ENCODE measurements at places on chromosomes 1 and 21.

- no peak for DNase-seq
These were observed 49.3 kb upstream of the TARBP1 start for GRCh38 chr1:234528074-234528865.

DNA sequence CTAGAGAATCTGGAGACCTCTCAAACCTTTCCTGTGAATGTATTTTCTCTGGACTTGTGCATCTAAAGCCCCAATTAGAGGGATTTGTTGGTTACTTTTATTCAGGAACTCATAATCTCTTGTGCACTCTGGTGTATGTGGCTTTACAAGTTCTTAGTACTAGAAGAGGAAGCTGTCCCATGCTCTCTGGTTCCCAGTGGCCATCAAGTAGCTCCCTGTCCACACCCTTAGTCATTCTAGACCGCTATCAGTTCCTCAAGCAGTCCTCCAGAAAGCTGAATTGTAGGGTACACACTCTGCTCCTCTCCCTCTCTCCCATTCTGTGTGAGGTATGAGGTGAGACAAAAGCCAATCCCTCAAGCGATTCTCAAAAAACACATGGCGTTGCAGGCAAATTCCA, 470.3 kb downstream of the PTPRC start:
- no peak for DNase-seq

GRCh38 chr1:212649020-212649419, 40.5 kb downstream of the ATF3 start:
- DNase-seq = no peak

DNA sequence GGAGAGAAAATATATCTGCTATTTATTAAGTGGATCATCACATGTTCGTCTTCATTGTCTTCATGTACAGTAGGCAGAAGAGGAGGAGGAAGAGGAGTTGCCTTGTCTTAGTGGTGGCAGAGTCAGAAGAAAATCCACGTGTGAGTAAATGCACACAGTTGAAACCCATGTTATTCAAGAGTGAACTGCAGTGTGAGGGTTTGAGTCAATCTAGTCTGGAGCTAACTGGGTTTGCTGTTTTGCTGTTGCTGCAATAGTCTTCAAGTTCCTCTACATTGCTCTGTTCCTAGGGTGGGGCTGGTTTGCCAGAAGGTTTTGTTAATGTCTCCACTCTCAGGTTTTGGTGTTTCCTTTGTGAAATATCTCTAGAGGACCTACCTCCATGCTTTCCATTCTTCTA, 3.1 kb upstream of the CD1A start:
- DNase-seq = no peak

GRCh38 chr1:201990427-201990826, 8.0 kb downstream of the RNPEP start:
- no peak for DNase-seq

DNA sequence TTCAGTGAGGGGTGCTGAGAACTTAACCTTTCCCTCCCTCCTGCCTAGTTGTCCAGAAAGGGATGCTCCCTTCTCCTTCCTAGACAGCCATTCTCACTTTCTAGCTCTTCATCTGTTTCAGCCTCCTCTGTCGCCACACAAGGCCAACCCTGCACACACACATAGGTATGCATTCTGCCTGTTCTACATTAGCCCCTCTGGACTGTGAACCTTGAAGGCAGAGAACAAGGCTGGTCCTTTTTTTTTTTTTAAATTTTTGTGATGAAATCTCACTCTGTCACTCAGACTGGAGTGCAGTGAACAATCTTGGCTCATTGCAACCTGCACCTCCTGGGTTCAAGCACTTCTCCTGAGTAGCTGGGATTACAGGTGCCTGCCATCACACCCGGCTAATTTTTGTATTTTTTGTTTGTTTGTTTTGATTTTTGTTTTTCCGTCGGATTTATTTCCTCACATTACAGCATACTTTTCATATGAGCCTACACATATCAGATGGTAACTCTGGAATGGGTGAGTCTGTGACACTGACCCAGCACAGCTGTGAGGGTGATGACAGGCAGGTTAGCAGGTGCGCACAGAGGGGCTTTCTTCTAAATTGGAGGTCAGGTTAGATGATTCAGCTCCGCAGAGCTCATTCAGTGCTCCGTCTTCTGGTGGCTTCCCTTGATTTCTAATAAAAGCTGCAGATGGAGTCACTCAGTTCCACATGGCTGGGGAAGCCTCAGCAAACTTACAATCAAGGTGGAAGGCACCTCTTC, 4.9 kb upstream of the AKR1A1 start:
- no peak for DNase-seq

DNA sequence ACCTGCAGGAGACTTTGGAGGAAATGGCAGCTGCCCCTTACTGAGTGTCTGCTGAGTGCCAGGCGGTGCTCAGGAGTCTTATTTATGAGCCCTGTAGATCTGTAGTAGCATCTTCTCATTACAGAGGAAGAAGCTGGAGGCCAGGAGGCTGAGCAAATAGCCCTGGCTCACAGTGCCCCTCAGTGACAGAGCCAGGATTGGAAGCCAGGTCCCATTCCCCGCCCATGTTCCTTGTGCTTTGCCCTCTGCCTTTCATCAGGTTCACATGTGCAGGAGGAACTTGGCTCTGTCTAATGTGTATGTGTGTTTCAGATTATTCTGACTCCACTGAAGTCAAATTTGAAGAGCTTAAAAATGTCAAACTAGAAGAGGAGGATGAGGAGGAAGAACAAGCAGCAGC, 21.2 kb downstream of the KDM4A start:
- no peak for DNase-seq

DNA sequence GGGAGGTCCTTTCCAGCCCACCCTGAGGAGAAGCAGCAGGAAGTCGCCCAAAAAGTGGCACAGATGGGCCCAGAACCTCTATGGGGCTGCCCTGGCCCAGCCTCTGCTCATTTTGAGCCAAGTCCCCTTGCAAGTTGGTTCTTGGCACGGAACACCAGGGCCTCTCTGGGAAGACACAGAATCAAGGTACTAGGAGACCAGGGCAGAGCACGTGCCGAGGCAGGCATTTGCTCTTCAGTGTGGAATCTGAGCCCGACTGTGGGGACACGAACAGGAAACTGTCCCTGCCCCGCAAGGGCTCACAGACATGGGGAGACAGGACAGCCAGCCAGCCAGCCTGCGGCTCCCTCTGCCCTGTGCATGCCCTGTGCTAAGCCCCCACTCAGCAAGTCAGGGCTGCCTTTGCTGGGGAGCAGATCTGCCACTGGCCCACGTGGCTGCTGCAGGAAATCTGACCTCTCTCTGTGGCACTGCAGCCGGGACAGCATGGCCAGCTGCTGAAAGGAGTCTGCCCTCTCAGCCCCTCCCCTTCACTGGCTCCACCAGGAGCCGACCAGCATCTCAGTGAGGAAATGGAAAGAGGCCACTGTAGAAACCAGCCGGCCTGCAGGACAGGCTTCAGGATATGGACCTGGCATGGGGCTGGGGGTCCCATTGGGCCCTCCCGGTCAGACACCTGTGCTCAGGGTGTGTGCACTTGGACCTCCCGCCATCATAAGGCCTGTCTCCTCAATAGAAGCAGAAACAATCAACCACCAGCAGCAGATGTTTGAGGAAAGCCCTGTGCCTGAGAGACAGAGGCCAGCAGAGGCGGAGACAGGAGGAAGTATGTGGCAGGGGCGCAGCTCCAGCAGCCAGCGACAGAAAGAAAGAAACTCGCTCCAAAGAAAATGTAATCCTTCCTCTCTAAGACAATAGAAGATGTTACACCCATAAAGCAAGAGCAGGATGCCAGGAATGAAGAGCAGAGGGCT, 3.7 kb downstream of the ARHGEF16 start:
- no peak for DNase-seq

DNA sequence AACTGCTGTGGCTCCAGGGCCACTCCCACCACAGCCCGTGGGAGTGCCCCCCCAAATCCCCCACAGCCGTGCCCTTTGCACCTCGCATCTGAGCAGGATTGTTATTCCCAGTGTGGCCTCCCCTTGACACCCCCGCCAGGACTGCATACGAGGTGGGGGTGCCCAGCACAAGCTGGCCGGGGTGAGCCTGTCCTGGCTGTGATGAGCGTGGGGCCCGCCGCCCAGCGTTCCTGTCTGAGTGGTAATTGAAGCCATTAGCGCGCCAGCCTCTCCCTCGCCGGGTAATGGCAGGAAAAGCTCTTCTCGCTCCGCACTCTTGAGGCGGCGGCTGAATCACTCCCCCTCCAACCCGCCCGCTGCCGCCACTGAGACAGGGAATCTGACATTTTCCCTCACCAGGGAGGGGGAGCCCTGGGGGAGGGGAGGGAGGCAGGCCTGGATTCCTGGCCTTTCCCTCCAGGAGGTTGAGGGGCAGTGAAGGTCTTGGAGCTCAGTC, 27.7 kb downstream of the PTPRF start:
- no peak for DNase-seq

DNA sequence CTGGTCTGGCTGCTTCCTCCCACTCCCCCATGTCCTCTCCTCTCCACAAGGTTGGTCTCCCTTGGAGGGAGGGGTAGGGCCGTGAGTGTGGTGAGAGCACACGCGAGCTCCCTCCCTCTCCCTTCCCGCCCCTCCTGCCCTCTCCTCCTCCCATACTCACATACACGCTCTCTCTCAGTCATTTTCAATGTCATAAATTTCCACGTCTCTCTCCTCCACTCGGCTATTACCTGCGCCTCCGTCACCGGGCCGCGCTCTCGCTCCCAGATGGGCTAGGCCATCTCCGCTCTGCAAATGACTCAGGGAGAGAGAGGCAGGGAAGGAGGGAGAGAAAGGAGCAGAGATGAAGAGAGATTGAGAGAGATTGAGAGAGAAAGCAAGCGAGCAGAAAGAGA, 36.7 kb upstream of the DMBX1 start:
- no peak for DNase-seq

GRCh38 chr1:119964673-119965363, 68.5 kb upstream of the ADAM30 start:
- DNase-seq = no peak

- no peak for DNase-seq
These were observed 45.0 kb downstream of the STUM start for GRCh38 chr1:226593541-226593940.

GRCh38 chr21:14850394-14850793, 214.4 kb downstream of the NRIP1 start:
- DNase-seq = no peak
